ENCODE measurements at places on chromosomes 1 and 21.

DNA sequence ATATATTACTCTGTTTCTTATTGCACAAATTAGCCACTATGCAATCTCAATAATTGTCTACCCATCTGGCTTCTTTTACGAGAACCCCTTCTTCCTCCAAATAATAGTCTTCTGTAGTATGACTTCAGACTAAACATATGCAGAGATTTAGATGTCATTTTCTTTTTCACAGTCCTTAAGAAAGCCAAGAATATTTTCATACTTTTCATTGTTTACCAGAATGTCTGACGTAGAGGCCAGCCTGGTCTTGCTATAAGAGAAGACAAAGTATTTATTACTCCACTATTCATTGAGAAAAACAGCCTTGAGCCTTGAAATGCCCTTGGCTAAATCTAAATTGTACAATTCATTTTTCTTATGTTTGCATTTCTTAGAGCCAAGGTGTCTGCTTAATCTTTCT is 714.9 kb upstream of the CXADR start:
- no peak for DNase-seq

DNA sequence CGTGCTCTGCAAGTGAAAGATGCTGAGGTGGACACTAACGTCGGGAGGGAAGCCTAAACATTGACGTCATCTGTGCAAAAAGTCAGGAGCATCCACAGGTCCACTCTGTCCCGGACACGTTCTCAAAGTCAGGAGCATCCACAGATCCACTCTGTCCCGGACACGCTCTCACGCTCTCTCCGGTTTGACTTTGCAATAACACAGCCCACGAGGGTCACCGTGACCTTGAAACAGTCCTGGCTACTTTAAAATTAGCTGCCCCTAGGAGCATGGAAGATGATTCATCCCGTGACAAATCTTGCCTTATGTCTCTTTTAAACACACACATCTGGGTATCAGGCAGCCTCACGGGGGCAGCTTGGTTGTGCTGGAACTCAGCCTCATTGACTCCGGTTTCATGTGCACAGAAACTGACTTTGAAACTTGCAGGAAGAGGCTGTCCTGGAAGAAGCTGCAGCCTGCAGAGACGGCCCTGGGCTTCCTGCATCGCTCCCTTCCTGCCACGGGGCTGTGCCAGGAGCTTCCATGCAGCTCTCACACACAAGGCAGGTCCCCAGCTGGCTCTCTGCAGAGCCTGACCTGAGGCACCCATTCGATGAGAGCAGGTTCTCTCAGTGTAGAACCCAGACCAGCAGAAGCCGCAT is 18.1 kb upstream of the COL18A1 start:
- DNase-seq: peak; percentile 69

DNA sequence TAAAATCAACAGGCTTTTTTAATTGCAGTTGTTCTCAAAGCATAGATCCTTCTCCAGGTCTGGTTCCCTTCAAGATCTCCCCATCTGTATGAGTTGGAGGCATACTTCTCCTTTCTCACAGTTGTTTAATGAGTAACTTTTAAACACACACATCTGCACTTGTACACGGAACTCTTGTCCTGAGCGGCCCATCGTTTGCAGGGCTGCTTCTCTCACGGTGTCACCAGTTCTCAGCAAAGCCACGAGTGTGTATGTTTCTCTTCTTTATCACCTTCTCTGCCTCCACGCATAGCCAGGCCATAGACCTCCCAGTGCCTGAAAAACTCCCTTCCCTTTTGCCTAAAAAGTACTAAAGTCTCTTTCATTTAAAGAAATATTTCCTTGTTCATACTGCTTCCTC is 68.7 kb upstream of the ROR1 start:
- no peak for DNase-seq

DNA sequence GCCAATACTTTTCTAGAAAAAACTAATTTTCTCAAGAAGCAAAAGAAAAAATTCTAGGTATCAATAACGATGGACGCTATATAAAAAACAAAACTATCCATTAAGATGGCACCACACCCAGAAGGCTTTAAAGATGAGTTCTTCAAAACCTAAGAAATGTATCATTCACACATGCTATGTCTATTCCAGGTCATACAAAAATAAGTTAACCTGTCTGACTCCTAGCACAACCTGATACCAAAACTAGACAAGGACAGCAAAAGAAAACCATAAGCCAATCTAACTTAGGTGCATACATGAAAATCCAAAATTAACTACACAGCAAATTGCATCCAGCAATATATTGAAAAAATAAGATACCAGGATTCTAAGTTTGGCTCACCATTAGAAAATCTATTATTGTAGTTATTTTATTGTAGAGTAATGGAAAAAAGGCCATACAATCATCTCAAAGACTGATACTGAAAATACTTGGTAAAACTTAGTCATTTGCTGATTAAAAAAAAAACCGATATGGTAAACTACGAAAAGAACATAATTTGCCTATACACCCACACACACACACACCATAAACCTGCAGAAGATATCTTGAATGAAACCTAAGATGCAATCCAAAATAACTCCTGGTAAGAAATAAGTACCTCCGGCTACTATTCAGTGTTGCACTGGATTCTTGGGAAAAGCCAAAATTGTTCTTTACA is 55.0 kb downstream of the TRAF5 start:
- DNase-seq: no peak

- DNase-seq: no peak
These were observed 225.1 kb downstream of the PLA2G4A start for GRCh38 chr1:187053876-187054275.

GRCh38 chr1:245572709-245573108 is 417.9 kb downstream of the KIF26B start:
- DNase-seq: no peak

DNA sequence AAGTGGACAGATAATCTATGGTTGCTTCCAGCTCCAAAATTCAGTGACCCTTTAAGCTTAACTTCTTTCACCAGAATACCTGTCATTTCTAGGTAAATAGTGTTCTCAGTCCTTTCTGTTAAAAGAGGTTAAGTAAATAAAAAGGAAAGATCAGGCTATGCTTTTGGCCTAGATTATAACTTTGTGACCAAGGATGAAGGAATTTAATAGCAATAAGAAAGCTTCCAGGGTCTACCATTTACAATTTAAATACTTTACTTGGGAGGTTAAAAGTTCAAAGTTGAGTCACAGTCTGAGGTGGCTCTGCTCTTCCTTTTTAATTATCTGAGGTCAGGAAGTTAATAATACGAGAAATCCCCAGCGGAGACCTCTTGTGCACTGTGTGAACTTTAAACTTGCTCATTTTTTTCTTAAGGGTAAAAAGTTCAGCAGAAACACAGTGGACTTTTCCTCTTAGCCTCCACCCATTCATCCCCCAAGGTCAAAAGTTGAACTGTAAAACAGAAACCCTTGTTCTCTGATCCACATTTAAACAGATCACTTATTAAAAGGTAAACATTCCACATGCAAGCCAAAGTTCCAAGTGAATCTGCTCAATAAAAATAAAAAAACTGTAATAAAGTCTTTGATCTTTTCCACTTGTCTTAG is 187.1 kb downstream of the NRIP1 start:
- no peak for DNase-seq

GRCh38 chr1:4053774-4054173 is 153.7 kb upstream of the C1orf174 start:
- no peak for DNase-seq

DNA sequence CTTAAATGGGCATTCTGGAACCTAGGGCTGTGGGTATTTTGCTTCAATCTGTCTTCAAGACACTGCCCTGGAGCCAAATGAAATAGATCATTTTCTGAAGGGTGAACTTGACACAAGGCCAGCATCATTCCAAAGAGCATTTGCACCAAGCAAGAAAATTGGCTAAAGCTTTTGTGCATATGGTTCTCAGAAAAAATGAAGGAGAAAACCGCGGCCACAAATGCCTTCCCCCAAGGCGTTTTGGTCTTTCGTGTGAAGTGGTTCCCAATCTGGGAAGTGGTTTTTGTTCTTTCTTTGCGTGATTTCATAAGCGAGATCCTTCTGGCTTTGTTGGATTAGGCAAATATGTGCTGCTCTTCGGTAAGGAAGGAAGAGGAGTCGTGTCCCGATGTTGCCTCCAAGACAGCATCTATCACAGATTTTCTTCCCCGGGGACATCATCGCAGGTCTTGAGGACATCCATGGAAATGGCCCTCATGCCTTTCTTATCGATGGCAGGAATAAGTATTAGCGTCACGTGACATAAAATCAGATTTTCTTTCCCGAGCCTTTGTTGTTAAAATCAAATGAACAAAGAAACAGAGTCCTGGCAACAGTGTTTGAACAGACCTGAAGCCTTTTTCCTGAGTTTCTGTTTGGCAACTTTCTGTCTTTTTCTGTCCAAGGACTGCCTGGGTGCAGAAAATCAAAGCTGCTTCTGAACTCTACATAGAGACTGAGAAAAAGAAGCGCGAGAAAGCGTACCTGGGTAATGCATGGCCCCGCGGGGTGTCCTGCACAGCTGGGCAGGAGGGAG is 31.0 kb downstream of the ATP5PO start:
- no peak for DNase-seq

DNA sequence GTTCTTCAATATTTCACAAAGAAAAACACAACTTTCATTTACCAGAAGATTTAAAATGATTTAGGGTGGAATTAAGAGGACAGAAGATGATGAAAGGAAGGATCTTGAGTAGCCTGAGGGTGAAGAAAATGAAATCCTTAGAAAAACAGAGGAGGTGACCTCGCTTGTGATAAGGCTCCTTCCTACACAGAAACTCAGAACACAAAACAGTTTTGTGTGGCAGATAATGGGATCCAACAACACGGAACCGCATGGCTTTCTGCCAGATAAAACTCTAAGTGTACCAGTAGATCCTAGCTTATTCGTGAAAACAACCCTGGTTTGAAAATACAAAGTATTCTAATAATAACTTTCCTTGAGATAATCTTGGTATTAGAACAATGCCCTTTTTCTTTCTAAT is 74.0 kb upstream of the EXO1 start:
- DNase-seq: no peak

- DNase-seq: no peak
These were observed 187.3 kb downstream of the AK5 start for GRCh38 chr1:77468949-77469710.

DNA sequence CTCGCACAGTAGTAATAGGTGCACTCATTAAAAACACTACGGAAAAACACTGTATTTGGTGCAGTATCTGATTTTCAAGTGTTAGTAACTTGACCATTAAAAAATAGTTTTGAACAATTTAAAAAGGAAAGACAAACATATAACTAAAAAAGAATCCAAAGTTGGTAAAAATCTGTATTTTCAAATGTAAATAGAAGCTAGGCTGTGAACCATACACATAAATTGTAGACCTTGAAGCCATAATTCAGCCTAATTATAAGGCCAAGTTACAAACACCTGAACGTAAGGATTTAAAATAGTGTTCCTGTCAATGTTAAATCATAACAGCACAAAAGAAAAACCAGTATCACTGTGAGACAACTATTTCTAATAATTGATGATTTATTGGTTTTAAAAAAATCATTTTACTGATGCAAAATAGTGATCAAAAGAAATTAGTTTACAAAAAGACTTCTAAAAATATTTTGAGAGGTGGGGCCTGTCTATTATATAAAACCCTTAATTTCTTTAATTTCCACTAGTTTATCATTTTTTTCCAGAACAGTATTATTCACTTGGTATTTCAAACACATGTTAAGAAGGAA is 4.5 kb downstream of the IRF2BP2 start:
- no peak for DNase-seq

GRCh38 chr1:233172201-233172600 is 123.3 kb downstream of the PCNX2 start:
- no peak for DNase-seq

- DNase-seq: no peak
These were observed 553.2 kb downstream of the KIF26B start for GRCh38 chr1:245707941-245708340.

DNA sequence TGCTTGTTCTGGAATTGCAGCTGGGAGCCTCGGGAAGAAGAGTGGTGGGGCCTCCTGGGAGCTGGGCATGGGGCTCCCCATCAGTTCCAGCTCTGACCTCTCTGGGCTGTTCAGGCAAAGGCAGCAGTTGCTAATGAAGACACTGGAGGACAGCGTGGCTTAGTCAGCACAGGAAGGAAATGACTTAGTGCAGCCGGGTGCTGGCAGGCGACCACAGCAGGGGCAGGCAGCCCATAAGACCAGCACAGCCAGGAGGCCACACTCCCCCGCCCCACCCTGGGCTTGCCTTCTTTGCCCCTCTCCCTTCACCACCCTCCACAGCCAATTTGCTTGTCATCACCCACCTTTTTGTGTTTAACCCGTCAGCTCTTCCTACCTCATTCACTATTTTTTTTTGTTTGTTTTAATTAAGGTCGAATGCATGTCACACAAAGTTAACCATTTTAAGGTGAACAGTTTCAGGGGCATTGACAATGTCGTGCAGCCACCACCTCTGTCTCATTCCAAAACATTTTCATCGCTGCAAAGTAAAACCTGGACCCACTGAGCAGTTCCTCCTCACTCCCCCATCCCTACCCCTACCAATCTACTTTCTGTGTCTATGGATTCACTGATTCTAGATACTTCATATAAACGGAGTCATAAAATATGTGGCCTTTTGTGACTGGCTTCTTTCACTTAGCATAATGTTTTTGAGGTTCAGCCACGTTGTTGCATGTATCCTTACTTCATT is 10.9 kb downstream of the OLIG2 start:
- DNase-seq: no peak

GRCh38 chr1:205672395-205672889 is 7.9 kb downstream of the SLC45A3 start:
- DNase-seq: no peak

DNA sequence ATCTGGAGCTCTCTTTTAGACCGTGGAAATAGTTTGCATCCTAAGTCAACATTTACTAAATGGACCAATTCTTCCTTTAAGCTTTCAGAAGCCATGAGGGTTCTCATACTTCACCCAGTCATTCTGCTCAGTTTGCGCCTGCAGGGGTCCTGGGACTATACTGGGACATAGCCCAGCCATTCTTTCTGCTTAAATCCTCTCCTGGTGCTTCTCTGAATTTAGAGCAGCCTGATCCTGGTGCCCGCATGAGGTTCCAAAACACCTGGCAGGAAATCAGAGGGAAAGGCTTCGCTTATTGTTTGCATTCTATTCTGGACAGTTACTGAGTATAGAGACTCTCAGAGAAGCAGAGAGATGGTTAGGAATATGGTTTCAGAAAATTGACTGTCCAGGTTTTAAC is 27.0 kb downstream of the TNN start:
- DNase-seq: no peak

DNA sequence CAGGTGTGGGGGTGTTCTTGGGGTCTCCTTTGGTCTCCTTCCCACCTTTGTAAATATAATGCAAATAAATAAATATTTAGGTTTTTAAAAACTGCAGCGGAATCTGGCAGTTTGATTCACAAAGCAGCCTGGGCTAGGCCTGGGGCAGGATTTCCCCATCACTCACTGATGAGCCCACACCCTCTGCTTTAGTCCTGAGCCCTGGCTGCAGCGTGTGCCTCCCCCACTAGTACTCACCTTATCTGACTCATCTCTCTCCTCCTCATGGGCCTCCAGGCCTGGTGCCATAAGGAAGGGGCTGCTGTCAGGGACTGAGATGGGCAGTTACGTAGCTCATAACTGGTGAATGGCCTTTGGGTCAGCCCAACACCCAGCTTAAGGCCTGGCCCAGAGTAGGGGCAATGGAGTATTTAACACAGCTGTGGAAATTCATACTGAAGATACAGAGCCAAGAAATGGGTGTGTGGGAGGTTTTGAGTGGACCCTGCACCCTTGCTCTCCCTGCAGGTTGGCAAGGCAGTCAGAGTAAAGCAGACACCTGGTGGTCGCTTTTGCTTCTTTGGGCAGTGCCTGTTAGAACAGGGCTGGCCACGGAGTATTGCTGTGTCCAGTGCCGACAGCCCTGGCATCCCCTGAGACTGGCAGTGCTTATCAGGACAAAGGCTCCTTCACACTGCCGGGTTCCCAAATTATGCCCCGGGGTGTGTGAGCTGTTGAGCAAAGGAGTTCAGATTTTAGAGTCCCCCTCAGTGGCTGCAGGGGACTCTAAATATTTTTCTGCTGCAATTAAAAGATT is 39.7 kb downstream of the AZIN2 start:
- no peak for DNase-seq
